Stimulated activated CD8-positive, alpha-beta memory T cell treated with anti-CD3 and anti-CD28 coated beads, Interleukin-7, amount 100 ng/mL, for 4 hours (primary cell): ENCODE measurements at places on chromosomes 2 and 18.

GRCh38 chr18:76847916-76848315, 25.6 kb downstream of the ZNF236 start:
- DNase-seq, result no peak

DNA sequence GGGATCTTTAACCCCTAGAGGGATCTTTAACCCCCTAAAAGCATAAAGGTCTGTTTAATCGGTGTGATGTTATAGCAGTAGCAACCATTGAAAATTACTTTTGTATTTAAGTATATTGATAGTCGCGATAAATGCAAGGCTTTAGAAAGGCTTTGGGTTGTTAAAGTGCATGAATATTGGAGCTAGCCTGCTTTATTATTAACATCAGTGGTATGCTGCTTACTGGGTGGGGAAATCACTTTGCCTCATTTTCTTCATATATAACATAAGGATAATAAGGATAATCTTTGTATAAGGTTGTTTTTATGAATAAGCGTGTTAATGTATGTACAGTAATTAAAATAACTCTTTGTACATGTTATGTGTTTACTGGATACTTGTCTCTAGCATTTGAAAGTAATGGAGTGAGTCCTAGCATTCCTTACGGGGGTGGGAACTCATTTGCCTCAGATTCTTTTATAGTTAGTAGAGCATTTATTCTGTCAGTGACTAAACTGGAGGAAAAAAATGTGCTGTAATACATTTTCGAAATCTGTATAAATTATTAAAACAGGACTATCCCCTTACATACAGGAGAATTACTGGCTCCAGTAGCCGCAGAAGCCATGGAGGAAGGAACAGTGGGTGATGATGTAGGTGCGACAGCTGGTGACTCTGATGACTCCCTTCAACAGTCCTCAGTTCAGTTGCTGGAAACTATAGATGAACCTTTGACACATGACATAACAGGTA, 122.2 kb downstream of the BIRC6 start:
- DNase-seq, result no peak

DNA sequence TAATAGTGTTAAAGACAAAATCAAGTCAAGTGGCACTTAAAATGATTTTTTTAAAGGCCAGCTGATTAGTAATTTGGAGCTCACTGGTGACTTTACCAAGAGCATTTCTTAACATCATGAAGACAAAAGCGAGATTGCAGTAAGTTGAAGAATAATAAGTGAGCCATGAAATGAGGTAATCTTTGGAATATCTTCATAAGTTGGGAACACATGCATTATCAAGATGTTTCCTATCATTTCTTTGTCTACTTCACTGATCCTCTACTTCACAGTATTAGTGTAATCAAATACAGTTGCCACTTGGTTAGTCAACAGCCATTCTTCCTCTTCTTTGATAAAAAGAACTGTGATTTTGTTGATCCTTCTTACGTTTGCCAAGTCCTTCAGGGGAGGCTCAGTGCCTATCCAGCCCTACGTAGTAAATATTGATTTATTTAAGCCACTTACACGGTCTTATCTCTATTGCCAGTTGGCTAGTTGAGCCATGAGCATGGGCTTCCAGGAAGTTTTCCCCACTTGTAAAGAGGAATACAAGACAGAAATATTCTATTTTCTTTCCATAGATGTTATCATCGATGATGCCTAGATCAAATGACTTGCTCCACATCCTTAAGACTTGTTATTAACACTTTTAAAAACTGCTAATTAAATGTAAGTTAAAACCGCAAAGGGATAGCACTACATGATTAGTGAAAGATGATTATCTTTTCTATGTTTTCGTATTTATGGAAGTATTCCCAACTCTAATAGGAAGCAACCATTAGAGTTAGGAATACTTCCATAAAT, 46.1 kb downstream of the YES1 start:
- no peak for DNase-seq

- no peak for DNase-seq
These were observed 471.5 kb downstream of the TXNL1 start for GRCh38 chr18:56166914-56167313.

DNA sequence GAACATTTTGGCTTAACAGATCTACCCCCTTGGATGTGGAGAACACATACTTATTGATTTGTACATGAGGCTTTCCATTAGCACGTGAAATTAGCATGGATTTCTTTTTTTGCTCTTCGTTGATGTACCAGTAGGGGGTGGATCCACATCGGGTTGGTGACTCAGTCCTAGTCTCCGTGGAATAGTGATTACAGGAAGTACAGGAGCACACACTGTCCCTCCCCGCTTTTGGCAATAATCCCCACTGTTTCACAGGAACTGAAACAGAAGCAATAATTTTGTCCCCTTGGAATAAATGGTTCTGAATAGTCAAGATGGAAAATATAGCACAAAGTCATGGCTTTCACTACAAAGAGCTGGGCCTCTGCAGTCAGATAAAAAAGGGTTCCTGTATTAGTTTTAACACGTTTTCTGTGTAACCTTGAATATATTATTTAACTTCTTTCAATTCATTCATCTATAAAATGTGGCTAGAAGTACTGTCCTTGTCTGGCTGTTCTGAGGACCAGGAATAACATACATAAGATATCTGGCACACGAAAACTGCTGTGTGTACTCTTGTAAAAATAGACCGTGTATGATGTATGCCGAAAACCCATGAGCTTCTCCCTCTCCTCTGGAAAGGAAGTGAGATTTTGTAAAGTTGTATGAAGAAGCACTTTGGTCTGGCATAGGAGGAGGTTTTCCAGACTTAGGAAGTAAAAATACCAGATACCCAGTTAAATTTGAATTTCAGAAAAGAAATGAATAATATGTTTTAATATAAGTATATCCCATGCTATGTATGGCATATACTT, 229.2 kb downstream of the GALR1 start:
- no peak for DNase-seq

- no peak for DNase-seq
These were observed 153.6 kb downstream of the GBX2 start for GRCh38 chr2:236014408-236015131.

DNA sequence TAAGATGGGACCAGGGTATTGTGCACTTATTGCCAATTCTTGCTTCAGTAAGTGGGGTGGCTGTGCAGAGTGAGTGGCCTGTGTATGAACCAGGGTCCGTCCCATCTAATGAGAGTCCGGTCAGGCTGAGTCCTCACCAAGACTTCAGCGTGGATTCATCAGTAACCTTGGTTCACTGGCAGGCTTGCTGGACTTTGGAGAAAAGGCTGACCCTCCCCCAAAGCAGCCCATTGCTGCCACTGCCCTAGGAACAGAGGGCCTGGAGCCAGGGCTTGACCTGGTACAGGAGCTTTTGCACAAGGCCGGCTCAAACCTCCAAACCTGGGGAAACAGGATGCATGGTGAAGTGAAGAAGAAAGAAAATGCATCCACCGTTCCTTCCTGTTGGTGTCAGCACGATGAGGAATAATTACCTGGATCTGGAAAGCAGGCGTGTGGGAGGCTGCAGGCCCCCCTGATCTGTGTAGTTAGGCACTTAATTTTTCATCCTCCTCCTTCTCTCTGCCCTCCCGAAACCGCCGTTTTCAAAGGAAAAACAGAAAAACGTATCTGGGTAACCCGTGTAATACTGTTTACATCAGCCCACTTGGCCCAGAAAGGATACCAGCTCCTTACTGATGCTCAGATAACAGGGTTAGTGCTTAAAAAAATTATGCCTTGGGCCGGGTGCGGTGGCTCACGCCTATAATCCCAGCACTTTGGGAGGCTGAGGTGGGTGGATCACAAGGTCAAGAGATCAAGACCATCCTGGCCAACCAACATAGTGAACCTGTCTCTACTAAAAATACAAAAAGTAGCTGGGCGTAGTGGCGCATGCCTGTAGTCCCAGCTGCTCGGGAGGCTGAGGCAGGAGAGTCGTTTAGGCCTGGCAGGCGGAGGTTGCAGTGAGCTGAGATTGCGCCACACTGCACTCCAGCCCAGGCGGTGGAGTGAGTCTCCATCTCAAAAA, 147.7 kb downstream of the TGIF1 start:
- no peak for DNase-seq
